ENCODE measurements at places on chromosomes 3 and 15. TPM values are rescaled to one million over a fixed set of nuclear protein-coding genes. Genes with fewer than 3 reads are reported as not detected.

The SKOR1 gene
- total RNA-seq: 0.13 TPM

The ADCY5 gene
- total RNA-seq: 6.1 TPM

GRCh38 chr3:155242342-155242741, 51.1 kb downstream of the STRIT1 start:
- H3K36me3 ChIP-seq: no peaks in the 10 kb centered on the region
- no peak for DNase-seq
- H3K4me3 ChIP-seq: no peak overlapping the region
- no peak overlapping the region for H3K27ac ChIP-seq
- no peaks in the 10 kb centered on the region for H3K4me1 ChIP-seq
- H3K27me3 ChIP-seq: no peaks in the 10 kb centered on the region

DNA sequence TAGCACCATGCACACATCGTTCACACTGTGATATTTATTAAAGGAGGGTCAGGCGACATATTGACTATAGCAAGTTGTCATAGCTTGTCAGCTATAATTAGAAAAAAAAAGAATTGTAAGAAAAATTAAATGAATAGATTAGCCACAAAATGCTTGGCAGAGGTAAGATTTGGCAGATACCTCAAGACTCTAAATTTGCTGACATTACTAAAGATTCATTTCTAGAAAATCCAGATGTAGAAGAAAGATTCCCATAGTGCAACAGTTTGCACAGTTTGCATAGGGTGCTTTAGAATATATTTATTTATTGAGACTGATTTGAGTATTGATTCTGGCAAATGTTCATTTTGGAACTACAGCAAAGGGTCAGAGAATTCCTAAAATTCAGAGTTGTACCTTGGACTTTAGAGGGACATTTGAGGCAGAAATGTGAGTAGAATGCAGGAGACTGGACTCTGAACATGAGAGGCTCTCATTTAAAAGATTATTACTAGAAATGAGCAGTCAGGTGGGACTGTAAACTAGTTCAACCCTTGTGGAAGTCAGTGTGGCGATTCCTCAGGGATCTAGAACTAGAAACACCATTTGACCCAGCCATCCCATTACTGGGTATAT, 102.0 kb upstream of the BHLHE40 start:
- H3K27me3 ChIP-seq: no peaks in the 10 kb centered on the region
- H3K36me3 ChIP-seq: no peaks in the 10 kb centered on the region
- no peak overlapping the region for H3K27ac ChIP-seq
- H3K4me1 ChIP-seq: no peaks in the 10 kb centered on the region

DNA sequence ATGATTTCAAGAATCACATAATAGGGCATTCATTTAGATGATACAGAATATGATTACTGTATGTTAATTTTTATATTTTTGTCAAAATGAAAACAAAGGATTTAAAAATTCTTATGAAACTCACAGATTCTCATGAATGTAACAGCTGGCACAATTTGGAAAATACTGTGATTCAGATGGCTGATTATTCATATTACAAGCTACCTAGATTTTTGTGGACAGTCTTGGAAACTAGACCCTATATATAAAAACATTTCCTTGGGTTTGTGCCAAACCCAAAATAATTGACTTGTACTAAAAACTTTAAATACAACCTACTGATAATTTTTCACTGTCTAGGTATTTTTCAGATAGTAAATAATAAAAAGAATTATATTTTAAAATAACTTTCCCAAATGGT, 26.2 kb downstream of the ZBED2 start:
- no peak overlapping the region for H3K4me3 ChIP-seq
- no peak for DNase-seq
- H3K27ac ChIP-seq: no peak overlapping the region
- H3K4me1 ChIP-seq: no peaks in the 10 kb centered on the region
- H3K36me3 ChIP-seq: no peaks in the 10 kb centered on the region
- no peaks in the 10 kb centered on the region for H3K27me3 ChIP-seq

Data from H9 (cell line).